ENCODE measurements at places on chromosomes 5 and 9.

GRCh38 chr9:70011366-70011765 lies 32.3 kb upstream of the MAMDC2 start:
- no peak for DNase-seq

DNA sequence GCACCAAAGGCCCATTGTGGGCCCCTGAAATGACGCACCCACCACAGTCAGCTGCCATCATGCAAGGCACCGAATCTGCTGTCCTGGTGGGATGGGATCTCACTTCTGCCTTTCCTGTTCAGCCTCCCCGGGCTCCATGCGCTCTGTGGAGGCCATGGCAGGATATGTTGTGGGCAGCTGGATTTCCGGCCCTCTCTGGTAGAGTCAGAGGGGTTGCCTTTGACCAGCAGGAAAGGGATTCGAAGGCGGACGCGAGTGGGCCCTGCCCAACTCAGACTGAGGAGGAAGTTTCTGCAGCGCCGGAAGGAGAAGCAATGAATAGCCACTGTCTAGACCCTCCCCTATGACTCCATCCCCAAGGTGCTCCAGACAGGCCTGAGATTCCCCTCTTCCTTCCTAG lies 35.5 kb downstream of the GADD45G start:
- no peak for DNase-seq

GRCh38 chr9:95757439-95757838 lies 118.1 kb upstream of the ERCC6L2 start:
- DNase-seq, result no peak

- DNase-seq, result no peak
Observed at GRCh38 chr5:150180241-150181026, 9.4 kb upstream of the SLC6A7 start.

DNA sequence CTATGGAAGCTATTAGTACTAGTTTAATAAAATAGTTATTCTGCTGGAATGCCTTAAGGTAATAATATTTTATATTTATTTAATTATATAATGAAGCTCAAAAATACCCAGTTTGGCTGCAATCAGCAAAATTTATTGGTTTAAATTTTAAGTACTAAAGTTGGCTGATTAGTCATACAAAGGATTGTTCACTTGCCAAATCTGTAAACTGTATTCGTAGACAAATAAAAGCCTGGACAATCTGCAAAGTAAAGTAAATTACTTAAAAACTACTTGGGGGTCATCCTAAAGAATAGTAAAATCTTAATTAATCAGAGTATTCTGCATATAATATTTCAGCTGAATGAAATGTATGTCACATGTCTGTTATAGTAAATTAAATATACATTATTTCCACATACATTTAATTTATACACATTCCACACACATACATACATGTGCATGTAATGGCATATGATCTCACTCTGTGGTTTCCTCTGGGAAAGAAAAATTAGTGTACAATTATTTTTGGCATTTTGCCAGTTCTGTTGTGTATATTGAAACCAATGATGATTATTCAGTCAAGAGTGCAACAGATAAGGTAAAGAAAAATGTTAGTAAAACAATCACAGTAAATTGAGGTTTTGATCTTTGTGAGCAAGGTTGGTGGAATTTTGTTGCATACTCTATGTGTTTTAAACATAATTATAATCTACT lies 455.9 kb downstream of the CDH9 start:
- no peak for DNase-seq

- no peak for DNase-seq
Observed at GRCh38 chr5:81424728-81425127, 30.8 kb upstream of the ACOT12 start.

GRCh38 chr9:115596021-115596745 lies 478.2 kb upstream of the TNC start:
- no peak for DNase-seq

DNA sequence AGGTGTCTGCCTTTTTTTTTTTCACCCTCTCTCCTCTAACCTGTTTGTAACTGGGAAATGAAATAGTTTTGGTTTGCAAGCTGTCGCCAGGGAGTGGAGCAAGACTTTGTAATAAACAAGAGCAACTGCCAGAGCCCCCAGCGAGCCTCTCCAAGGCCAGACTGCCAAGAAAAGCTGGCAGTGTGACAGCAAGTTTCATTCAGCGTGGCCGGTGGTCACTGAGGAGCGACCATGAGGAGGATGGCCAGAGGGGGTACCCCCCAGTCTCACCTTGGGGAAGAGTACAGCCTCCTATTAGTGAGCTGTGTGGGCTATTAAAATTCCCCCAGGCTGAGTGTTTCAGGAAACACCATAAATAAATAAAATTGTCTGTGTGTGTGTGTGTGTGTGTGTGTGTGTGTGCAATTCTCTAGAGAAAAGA lies 49.9 kb downstream of the ZFAND5 start:
- DNase-seq, result no peak

DNA sequence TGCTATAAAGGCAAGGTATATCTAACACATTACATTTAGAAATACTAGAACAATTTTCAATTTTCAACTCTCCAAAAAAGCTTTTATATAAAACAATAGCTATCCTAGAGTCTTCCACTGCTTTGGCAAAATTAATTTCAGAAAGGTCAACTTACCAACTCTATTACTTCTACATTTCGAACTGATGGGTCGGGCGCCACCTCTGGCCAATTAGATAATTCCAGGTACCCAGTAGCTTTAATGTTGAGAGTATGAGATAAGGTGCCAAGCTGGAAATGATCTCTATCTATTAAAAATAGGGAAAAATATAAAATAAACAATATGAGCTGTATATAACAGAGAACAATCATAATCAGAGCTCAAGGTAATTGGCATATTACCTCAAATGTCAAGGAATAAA lies 166.6 kb downstream of the AP3B1 start:
- DNase-seq, result peak; percentile 11

- DNase-seq, result no peak
Observed at GRCh38 chr9:21542787-21543186, 60.7 kb upstream of the IFNE start.

DNA sequence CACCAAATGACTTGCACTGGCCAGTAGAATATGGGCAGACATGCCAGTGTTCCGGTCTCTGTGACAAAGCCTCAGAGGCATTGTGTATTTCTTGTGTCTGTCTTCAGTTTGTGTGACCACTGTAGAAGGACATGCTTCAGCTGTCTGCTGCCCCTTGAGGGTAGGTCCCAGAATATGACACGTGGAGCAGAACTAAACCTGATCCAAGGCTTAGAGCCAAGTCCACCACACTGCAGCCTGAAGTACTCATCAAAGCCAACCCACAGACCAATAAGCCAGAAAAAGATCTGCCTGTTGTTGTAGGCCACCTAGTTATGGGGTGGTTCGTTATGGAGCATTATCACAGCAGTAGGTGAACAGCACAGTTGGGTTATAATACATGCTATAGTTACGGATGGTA lies 468.9 kb downstream of the PSAT1 start:
- DNase-seq, result no peak

DNA sequence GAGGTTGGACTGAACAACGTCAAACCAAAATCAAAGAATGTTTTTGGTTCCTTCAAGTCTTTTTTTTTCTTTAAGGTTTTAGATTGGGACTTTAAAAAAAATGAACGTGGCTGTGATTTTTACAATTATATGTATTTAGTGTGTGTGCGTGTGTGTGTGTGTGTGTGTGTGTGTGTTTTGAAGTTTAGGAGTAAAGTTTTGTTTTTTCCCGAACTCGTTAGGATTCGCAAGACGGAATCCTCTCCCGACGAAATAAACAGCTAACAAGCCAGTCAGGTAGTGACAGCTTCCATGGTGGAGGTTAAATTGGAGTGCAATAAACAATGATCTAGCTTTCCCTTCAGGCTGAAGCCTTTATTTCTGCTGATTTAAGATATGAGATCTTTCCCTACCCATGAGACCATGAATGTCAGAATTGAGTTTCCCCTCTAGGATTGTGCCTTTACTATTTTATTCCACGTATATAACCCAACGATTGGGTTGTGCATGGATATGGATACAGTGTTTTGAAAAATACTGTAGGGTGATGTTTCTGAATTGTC lies 1.2 kb downstream of the KIAA1958 start:
- no peak for DNase-seq

DNA sequence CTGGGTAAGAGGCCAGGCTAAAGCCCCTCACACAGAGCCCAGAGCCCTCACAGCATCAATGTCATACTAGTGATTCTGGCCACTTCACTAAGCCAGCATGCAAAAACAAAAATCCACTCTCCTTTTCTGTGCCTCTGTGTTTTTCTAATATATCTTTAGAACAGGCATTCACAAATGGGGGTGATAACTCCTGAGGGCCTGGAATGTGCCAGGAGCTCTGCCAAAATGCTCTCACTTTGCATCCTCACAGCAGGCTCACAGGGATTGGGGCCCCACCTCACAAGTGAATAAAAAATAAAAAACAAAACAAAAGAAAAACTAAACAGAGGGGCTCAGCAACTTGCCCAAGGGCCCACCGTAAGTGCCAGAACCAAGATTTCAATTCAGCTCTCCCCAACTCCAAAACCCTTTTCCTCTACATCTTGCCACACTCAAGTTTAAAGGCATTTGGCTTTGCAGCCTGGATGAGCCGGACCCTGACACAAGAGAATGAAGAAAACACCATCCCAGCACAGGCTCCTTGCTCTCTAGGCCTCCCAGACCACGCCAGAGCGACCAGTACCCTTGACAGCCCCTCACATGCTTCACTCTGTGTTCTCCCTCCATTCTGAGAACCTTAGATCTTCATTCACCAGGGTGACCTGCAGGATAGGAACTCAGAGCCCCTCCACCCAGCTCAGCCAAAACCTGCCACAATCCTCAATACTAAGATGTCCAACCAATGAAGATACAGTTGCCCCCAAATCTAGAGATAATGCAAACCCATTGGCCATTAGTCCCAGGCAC lies 51.3 kb downstream of the SAXO1 start:
- no peak for DNase-seq

DNA sequence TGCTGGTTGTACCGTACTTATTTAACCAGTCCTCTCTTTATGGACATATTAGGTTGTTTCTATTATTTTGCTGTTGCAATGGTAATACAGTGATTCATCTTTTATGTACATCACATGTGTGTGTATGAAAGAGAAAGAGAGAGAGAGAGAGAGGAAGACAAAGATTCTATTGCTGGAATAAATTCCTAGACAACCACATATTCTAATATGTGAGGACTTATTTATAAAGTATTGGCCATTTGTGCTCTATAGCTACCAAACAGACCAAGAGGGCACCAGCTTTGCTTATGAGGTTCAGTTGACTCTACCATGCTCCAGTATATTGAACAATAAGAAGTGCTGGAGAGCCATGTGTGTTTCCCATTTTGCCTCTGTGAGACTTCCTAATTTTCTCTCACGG lies 513.5 kb downstream of the DMAC1 start:
- no peak for DNase-seq

DNA sequence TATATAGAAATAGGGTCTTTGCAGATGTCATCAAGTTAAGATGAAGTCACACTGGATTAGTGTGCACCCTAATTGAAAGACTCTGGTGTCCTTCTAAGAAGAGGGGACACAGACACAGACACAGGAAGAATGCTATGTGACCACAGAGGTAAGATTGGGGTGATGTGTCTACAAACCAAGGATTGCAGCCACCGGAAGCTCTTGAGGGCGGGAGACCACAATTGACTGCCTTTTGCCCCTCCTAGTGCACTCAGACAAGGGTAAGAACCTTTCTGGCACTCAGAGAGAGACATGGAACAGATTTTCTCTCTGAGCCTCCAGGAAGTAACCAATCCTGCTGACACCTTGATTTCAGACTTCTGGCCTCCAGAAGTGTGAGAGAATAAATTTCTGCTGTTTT lies 51.2 kb upstream of the ARAP3 start:
- no peak for DNase-seq

DNA sequence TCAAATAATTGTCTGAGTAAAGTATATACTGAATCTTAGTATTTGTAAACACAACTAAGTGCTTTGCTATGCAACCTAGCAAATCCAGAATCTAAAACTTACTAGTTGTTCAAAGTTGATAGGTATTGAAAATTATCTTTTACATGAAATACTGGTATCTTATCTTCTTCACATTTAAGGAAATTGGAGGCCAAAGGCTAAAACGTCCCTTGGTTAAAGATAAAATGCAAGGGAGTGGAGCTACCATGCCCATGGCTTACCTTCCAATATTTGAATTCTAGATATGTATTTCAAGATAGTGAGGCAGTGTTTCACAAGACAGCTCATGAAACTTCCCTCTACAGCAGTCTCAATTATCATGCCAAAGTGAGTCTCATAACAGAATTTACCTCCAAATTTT lies 373.5 kb downstream of the KIAA0825 start:
- DNase-seq, result no peak

DNA sequence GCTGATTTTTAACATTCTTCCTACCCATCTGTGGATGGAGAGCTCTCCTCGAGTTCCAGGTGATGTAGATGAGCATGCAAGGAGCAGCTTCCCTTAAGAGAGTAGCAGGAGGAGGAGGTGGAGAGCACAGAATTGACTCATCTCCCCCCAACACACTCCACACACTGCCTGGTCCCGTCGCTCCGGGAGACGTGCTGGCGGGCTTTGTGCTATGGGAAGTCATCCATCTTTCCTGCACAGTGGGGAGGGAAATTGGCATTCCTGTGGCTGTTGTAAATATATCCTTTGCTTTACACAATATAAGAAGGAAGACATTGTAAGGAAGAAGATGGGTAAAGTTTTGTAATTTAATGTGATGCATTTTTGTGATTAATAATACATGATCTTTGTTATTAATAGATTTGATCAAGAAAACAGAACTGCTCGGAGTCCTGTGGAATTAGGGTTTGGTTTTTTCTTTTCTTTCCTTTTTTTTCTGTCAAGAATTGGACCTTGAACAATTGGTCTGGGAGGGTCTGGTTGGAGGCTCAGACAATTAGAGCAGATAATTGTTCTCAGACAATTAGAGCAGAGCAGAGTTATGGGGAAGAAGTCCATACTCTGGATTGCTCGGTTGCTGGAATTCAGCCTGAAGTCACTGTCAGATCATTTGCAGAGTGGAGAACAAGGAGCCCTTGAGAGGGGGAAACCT lies 297.8 kb downstream of the GADD45G start:
- DNase-seq, result no peak

- no peak for DNase-seq
Observed at GRCh38 chr5:34003941-34004340, 3.9 kb downstream of the AMACR start.

DNA sequence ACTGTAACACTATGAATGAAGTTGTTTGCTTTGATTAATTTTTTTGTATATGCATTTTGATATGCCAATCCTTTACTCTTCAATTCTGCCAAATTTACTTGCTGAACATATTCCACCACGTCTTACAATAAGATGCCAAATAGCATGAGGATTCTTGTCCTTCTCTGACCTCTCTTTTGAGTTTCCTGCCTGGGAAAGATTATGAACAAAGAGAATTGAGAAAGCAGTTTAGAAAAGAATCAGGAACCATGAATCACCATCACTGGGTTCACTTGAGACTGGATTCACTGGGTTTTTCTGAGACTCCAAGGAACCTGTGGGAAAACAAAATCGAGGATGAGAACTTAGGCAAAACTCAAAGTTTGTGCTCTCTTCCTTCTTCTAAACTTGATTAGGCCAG lies 256.5 kb downstream of the CETN3 start:
- no peak for DNase-seq

GRCh38 chr9:135479469-135480052 lies at the start of gene PPP1R26:
TSS of gene PPP1R26 (plus strand) at chr9:135479782. CDS start at chr9:135484511, 4,729 bp downstream.
- DNase-seq, result peak; percentile 45

- DNase-seq, result no peak
Observed at GRCh38 chr5:1037123-1037670, 28.6 kb downstream of the NKD2 start.
